ENCODE measurements at places on chromosomes 12 and 14.

- DNase-seq = no peak
Measured at GRCh38 chr12:123164710-123165261, 13.9 kb upstream of the PITPNM2 start.

GRCh38 chr12:106269150-106269771 is 21.4 kb upstream of the CKAP4 start:
- no peak for DNase-seq

DNA sequence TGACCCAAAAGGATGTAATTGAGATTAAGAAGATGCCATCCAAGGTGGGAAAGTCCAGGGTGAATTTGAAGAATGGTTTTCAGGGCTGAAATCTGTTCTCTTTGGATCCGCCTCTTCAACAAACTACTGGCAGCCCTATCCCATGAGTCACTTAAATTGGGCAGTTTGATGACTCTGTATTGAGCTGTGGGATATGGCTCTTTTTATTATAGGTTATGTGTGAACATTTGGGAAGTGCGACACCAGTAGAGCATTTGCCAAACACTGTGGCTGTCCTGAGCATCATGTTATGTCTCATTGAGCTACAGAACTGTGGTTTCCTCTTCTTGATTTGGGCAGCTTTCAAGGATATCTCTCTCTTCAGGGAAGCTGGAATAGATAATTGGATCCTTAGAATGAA is 22.3 kb downstream of the IFT43 start:
- DNase-seq = no peak

- DNase-seq = no peak
Measured at GRCh38 chr14:96987086-96987474, 189.9 kb downstream of the VRK1 start.

- no peak for DNase-seq
Measured at GRCh38 chr14:81990312-81990761, 456.7 kb upstream of the SEL1L start.

DNA sequence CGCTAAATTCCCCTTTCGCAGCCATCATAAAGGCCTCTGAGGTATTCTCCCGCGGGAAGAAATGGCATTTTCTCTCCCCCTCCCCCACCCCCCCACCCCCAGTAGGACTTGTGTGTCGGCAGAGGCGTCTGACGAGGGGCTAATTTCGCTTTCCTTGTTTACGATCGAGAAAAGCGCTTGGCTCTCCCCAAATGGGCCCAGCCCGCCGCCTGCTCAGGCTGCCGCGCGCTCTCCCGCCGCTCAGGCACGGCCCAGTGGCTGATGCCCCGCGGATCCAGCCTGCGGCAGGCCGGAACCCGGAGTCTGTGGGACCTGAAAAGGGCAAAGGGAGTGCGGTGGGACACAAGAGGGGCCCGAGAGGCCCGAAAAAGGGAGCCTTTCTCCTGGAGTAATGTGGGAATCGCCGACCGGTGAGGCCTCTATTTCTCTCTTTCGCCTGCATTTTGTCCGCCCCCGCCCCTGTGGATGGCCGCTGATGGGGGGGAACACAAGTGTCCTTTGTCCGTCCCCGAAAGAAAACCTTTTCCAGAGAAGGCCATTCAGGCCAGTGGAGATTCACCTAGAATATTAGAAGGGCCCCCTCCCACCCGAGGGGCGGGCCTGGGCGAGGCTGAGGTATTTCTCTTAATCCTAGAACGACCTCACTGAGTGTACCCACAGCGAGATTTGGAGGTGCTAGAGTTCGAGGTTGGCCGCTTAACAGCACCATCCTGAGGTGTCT is 9.0 kb upstream of the HOXC6 start:
- no peak for DNase-seq

- no peak for DNase-seq
Measured at GRCh38 chr12:6996040-6996441, 22.2 kb downstream of the LPCAT3 start.

DNA sequence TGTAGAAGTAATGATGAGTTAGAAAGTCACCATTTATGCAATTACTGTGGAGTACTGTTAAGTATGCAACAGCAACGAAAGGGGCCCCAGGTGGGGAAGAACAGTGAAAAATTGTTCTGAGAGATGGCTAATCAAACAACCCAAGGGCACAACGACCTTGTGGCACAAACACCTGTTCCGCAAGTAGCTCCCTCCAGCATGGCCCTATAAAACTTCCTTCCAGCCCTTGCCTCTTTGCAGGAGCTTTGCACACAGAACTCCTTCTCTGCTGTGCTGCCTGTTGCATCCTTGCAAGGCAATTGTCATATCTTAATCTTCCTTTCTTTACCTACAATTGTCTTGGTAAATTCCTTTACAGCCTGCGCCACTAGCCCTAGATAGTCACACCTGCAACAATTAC is 23.2 kb upstream of the ATP23 start:
- no peak for DNase-seq

GRCh38 chr14:65472189-65472588 is 59.7 kb downstream of the FUT8 start:
- DNase-seq = no peak

- no peak for DNase-seq
Measured at GRCh38 chr12:46403719-46404070, 31.1 kb upstream of the SLC38A2 start.

GRCh38 chr14:106218174-106218573 is 691.8 kb downstream of the TMEM121 start:
- no peak for DNase-seq
